ENCODE measurements at places on chromosomes 7 and 10.

- DNase-seq, result no peak
Measured at GRCh38 chr10:132149917-132150316, 36.8 kb upstream of the DPYSL4 start.

DNA sequence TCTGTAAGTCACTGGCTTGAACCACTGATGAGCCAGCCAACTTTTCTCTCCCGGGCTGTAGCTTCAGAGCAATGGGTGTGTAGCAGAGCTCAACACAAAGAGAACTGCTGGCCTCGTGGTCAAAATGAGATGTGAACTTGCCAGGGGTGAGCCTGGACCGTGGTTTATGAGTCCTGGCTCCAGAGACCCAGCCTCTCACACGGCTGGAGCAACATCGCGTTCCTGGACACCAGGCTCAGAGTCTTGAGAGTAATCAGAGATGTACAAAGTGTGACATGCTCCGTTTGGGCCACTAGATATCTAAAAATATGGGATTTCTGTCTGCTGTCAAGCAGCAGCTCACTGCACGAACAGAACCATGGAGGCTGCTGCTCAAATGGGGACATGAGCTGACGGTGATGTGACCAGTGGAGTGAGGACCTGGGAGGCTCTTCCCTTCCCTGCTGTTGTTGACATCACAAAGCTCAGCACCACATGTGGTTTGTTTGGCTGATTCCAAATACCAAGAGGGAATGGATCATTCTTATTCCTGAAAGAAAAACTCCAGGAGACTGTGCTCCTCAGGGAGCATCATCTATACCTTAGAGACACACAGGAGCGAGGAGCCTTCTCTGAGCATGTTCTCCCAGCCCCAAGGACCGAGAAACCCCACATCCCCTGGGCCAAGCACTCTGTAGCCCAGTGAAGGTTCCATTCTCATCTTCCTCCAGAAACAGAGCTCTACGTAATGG lies 9.2 kb upstream of the SVIL start:
- DNase-seq, result no peak

DNA sequence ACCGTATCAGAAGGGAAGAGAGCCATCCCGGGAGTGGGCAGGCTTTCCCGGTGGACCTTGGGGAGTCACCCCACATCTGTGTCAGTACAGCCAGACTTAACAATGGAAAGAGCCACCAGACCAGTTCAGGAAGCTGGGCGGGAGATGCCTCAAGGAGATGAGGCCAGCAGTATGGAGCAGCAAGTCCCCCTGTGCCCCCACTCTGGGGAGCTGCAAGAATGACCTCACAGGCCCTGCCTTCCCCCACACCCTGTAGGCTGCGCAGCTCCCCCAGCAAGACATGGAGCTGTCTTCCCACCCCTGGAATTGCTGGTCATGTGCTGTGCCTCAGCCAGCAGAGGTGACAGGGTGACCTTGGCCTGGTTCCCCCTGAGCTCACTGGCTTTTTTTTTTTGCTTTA lies 76.8 kb upstream of the INSIG1 start:
- no peak for DNase-seq

DNA sequence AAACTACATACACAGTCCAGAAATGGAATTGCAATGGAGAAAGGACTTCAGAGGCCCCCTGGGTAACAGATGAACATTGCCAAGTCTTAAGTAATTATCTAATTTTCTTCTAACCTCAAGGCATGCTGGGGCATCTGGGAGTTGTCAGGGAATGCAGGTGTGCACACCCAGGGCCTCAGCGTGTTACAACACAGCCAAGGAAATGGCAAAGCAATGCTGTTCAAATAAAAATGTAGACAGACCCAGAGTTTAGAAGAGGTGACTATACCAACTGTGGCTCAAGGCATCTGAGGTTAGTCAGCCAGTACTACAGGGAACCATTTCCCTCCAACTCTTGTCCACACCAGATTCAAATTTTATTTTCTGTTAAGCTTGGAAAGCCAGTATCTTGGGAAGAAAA lies 73.6 kb downstream of the CCDC3 start:
- DNase-seq, result no peak

GRCh38 chr10:19979628-19980027 lies 163.4 kb downstream of the PLXDC2 start:
- no peak for DNase-seq

DNA sequence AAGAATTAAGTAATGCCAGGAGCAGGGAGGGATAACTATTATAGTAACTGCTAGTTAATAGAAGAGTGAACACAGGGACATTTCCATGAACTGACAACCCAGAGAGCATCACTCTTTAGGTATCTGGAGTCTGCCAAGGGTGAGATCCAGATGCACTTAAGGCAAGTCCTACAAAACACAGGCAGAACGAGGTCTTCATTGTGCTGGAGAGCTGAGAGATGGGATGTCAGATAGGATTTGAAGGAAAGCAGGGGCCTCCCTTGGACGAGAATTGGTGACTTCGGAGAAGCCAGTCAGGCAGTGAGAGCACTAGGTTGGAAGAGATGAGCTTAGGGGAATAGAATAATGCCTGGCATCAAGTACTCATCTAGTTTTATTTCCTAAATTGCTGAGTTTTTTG lies 684.5 kb downstream of the GATA3 start:
- DNase-seq, result no peak

DNA sequence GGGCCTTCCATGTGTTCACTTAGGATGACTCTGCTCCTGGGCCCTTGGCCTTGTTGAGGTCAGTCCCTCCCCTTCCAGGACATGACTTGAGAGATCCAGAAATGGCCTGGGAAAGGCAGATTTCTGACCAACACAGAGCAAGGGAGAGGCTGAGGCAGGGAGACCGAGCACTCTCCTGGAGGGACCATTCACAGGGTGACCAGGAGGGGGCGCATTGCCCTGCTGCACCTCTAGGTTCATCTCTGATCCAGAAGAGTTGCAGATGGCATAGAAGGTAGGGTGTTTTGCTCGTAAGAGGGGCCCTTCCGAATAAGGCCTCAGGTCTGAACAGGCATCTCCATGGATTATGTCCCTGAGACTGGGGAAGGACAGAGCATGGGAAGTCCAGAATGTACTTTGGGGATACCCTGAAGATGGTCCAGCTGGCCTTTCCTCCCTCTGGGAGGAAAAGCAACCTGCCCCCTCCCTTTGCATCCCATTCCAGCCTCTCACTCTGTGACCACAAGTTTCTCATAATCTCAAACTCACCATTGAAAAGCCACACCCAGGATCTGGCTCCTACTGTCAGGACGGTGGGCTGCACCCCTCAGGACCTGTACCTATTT lies 6.6 kb downstream of the DMBT1 start:
- no peak for DNase-seq

DNA sequence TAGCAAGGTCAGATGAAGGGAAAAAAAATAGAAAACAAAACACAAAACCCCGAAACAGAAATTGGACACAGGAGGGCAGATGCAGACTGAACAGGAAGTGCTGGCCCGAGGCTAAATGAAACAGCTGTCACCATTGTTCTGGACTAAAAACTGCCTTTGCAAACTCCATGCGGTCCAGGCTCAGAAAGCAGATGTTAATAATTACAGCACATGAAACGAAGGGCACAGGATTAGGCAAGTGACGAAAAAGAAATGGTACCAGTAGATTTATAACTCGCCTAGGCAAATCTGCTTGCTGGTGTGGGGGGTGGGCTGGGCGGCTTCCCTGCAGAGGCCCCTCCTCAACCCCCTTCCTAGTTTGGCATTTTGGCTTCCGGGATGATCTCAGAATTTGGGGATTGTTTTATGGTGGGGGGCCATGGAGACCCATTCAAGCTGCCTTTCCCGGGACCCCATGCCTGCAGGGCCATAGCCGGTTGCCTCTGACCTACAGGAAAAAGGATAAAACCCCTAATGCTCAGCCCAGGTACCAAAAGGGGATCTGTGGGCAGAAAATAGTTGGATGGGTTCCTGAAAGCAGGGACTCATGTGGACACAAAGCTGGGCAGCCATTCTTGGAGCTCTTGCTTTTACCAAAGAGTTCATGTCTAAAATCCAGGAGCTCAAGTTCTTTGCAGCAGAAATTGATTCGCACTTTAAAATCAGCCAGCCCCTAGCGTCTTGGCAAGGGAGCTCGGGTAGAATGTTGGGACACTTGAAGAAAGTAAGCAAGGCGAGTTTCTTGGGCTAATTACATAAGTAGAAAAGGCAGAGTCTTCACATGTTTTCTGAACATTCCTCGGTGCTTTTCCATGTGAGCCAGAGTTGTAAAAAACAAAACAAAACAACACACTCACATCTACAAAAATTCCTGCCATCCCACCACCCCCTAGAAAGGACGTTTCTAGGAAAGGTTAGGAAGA lies 39.0 kb upstream of the EMX2 start:
- no peak for DNase-seq

DNA sequence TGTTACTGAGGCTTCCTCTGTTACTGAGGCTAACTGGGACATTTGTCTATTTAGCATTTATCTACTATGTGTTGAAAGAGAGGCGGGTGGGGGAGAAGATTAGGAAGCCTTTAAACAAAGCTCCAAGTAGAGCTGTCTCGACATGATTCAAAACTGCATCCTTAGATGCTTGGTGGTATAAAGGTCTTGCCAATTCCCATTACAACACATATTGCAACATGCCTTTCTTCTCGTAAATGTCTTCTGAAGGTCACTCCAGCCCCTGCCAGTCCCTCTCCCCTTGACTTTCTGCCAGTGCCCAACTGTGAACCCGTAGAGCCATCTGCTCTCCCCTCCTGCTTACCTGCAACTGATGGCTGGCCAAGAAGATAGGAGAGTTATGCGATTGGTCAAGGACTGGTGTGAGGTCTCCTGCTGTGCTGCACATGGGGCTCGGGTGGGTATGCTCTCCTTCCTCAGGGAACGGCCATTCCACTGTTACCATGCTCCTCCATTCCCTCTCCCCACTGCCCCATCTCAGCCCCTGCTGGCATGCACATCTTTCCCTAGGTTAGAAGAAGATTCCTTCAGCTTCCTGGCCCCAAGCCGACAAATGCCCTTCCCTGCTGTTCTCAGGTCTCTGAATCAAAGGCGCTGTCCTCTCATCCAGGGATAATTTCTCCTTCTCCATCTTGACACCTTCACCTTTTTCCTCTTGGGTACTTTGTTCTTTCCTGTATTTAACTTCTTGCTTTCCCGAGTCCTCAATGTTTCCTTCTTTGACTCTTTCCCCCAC lies 43.6 kb upstream of the ZNF32 start:
- no peak for DNase-seq

DNA sequence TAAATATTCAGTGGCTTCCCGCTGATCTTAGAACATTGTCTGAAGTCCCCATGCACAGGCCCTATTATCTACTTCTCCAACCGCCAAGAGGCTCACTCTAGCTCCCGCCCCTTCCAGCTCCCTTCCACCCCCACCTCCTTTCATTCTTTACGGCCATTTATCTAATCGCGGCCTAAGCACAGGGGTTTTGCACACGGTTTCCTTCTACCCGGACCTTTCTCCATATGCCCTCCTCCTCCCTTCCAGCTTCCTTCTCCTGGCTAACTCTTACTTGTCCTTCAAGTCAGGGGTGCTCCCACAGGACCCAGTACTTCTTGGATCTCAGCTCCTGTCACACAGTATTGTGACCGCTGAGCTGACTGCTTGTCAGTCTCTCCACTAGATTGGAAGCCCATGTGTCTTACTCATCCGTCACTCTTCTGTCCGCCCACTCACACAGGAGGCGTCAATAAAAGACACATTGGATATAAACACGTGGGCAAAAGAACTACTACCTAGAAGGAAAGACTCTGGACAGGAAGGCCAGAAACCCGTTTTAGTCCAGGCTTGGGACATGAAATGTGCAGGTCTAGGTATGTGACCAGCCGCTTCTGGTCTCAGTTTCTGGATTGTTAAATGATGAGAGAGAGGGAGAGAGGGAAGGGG lies 20.2 kb upstream of the HPS1 start:
- DNase-seq, result no peak

DNA sequence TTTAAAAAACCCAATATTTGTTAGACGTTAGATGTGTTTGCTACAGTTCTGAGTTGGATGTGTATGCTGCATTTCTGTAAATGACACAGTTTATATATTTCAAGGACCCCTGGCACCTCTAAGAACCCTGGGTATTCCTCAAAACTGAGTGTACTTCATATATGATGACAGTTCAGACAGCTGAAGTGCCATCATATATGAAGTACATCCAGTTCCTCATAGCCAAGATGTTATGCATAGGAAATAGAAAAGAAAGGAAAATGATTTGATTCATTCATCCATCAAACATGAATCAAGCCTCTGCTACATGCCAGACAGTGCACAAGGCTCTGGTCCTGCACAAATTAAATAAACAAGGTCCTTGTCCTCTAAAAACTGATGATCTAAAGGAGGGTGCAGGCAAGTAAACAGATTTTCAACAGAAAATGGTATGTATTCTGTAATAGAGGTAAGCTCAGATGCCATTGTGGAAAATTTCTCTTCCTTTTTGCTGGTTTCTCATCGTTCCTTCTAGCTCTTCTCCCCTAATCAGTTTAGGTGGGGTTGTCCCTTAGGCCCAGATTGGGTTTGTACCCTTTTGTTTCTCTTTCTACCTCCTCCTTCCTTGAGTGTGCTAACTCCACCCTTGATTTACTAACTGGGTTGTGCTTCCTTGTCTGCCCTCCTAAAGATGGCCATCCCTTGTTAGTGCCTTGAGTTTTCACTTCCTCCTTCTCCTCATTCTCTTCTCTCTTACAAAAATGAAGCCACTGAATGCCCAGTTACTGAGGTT lies 25.3 kb upstream of the SMIM30 start:
- no peak for DNase-seq
